ENCODE measurements at places on chromosomes 3 and 15.
A peak's percentile ranks its signal among the peaks of the same experiment; 100 is the strongest.

DNA sequence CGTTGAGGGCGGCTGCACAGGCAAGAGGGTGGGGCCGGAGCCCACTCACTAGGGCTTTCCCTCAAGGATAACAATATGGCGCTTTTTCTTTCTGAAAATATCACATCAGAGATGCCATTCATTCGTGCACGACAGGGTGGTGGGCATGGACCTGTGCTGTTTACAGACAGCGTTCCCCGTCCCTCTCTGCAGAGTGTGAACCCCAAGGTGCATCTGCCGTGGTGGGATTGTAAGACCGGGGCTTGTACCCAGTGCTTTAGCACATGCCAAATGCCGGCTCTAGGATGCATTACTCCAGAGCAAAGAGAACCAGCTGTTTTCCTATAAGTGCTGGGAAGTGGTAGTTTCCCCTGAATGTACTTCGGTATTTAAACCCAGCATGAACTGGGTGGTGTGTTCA lies 37.0 kb downstream of the CHDH start:
- DNase-seq: no peak

DNA sequence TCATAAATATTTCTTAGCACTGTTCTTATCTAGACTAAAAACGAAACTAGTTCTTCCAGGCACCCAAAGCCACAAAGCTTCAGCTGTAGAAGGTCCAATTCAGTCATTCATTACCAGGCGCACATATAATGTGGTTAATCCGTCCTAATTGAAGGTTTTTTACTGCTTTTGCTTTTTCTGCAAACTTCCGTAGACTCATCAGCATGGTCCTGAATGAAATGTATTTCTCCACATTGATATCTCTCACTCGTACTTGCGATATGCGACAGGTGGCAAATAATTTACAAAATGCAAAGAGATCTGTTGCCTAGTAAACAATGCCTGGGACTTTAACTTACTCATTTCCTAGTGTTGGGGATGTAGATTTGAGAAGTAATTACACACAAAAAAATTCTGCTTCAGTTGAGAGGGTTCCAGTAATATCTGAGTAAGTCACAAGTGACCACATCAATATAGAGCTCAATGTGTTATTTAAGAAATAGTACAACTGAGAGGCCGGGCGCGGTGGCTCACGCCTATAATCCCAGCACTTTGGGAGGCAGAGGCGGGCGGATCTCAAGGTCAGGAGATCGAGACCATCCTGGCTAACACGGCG lies 75.0 kb upstream of the MBNL1 start:
- no peak for DNase-seq

DNA sequence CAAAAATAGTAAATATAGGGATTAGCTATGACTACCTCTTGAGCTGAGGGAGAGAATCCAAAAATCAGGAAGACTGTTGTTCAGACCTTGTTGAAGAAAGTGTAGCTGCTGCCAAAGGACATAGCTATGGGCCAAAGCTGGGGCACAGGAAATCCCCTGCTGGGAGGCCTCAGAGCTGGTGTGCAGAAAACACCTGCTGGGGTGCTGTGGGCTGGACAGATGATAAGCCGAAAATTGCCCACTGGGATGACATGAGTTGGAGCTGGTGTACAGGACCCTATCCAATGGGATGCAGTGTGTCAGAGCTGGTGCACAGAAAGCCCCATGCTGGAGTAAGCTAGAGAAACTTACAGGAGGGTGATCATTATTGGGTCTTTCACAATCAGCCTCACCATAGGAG lies 121.9 kb downstream of the NEO1 start:
- DNase-seq: no peak

- DNase-seq: peak; percentile 65
These were observed 51.0 kb downstream of the ZDHHC19 start for GRCh38 chr3:196159952-196160804.

- no peak for DNase-seq
These were observed 6.9 kb downstream of the KIF7 start for GRCh38 chr15:89648106-89649012.

GRCh38 chr3:47512416-47513124 lies 942 bp downstream of the ELP6 start:
- DNase-seq: no peak

DNA sequence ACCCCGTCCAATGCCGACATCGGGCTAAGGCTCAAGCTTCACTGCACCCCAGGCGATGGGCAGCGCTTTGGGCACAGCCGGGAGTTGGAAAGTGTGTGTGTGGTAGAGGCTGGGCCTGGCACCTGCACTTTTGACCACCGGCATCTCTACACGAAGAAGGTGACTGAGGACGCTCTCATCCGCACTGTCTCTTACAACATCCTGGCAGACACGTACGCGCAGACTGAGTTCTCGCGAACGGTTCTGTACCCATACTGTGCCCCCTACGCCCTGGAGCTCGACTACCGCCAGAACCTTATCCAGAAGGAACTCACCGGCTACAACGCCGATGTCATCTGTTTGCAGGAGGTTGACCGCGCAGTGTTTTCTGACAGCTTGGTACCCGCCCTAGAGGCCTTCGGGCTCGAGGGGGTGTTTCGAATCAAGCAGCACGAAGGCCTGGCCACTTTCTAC lies 1.0 kb downstream of the PDE12 start:
- no peak for DNase-seq

- no peak for DNase-seq
These were observed 29.9 kb downstream of the ACP3 start for GRCh38 chr3:132346841-132347736.

- no peak for DNase-seq
These were observed 253.2 kb downstream of the RORA start for GRCh38 chr15:60975952-60976351.

GRCh38 chr3:186882881-186883685 lies 40.6 kb downstream of the ADIPOQ start:
- no peak for DNase-seq

- no peak for DNase-seq
These were observed 20.2 kb upstream of the CFAP161 start for GRCh38 chr15:81113861-81114291.

DNA sequence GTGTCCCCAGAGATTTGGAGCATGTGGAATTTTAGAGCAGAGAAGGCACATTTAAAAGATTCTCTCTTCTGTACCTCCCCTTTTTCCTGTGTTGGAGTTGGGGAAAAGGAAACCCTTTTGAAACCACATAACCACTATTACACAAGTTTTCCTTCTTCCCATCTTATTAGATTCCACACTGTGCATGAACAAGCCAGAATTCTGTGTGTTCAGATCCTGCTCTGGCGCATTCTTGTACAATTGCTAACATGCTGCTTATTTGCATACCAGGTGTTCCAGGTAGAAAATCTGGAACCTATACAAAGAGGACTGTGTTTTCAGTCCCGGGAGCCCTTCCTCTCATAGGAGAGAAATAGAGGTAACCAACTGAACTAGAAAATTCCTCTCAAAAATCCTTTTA lies 2.6 kb upstream of the CIB2 start:
- DNase-seq: no peak

DNA sequence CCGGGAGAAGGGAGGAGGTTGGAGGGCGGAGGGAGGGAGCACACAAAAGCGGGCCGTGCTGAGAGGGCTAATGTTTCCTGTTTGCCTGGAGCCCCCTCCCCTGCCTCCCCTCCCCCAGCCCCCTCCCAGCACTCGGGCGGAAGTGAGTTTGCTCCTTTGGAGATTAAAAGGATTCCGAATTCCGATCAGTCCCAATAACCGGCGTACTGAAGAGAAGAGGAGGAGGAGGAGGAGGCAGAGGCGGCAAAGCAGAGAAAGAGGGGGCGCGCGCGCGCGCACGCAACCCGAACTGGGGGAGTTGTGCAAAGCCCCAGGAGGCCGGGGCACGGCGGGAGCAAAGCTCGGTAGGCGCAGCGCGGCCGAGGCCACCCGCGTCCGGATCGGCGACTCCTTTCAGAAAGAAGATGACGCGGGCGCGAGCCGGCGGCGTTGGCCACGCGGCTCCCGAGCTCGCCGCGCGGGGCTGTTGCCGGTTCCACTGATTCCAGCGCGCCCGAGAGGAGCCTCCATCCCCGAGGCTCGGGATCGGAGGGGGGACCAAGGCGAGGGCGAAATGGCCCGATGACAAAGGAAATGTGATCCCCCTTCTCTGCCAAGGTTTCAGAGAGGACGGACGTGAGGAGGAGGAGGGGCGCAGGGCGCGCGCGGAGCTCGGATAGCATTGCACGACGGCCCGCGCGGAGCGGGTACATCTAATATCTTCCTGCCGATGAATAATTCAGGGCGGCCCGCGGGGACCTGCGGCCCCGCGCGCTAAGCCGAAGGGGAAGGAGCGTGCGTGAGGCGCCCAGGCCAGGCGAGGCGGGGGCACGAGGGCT lies 1.1 kb upstream of the TRIM71 start:
- no peak for DNase-seq

GRCh38 chr3:77648214-77648613 lies 608.3 kb downstream of the ROBO2 start:
- DNase-seq: no peak

- no peak for DNase-seq
These were observed 22.6 kb upstream of the FILIP1L start for GRCh38 chr3:100136921-100137320.

DNA sequence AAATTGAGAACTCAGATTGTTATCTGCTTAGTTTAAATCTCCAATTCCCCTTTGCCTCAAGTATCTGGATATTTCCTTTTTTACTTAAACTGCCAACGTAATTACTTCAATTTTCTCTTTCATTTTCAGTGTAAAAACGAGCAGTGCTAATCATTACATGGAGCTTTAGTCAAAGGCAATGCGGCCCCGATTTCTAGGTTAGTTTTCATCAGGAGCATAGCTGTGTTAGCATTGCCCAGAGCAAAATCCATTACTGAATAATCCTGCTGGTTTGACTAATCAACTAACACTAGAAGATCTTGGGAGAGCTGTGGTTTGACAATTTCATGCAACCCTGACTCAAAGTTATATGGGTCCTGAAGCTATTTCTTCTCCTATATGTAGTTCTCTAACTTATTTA lies 46.2 kb downstream of the ZPLD1 start:
- DNase-seq: no peak
